H1 (cell line): ENCODE measurements at places on chromosomes 2 and 18.

DNA sequence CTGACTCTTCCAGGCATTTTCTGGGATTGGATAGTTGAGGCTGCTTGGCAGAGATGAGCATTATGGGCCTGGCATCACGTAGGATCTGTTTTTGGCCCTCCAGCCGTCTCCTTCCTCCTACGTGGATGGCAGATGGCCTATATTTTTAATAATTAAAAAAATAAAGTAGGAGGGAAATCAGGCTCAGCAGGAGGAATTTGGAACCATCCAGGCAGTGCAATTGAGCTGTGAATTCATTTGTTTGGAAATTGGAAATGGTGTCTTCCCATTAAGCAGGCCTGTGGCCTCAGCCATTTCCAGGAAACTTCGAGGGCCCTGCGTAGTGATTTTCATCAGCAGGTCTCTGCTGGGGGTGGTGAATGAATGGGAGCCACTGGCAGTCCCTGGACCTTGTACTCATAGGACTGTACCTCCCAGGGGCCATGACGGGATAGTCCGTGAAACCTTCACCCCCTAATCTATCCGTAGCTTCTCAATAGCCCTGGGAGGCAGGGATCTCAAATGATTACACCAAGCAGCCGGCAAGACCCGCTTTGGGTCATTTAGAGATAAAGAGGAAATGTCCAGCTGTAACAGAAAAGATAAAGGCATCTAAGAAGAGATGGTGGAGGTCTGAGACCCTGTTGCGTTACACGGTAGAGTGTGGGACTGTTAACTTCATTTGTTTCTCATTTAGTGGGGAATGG is 73.1 kb upstream of the TNP1 start:
- no peak for DNase-seq

GRCh38 chr18:52136532-52136931 is 203.5 kb upstream of the DCC start:
- DNase-seq = no peak

- no peak for DNase-seq
These were observed 104.1 kb downstream of the ZBTB7C start for GRCh38 chr18:48304906-48305693.

- no peak for DNase-seq
These were observed 126.3 kb downstream of the IRS1 start for GRCh38 chr2:226673314-226673723.

GRCh38 chr2:67666386-67667053 is 269.4 kb downstream of the ETAA1 start:
- no peak for DNase-seq

GRCh38 chr2:162720559-162721271 is 117.9 kb downstream of the KCNH7 start:
- DNase-seq = no peak

GRCh38 chr18:69518989-69519388 is 118.3 kb downstream of the DOK6 start:
- DNase-seq = no peak

GRCh38 chr2:84038866-84039265 is 420.2 kb downstream of the SUCLG1 start:
- DNase-seq = no peak

DNA sequence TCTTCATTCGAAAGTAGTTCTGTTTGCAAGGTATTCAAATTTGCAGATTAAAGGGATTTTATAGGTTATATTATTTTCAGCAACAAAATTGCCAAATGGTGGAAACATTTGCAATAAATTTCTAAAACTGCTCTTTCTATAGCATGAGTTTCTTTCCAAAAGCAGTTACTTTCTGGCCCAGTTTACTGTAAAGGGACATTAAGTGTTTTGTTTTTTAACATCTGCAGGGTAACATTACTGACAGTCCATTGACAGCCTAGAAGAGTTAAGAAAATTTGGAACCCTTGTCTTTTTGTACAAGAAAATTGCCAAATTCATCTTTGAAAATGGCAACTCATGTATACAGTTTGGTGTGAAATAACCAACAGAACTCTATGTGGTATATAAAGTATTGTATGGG is 375.1 kb downstream of the SETBP1 start:
- DNase-seq = no peak

- DNase-seq = no peak
These were observed 70.8 kb upstream of the STK17B start for GRCh38 chr2:196242131-196242620.

DNA sequence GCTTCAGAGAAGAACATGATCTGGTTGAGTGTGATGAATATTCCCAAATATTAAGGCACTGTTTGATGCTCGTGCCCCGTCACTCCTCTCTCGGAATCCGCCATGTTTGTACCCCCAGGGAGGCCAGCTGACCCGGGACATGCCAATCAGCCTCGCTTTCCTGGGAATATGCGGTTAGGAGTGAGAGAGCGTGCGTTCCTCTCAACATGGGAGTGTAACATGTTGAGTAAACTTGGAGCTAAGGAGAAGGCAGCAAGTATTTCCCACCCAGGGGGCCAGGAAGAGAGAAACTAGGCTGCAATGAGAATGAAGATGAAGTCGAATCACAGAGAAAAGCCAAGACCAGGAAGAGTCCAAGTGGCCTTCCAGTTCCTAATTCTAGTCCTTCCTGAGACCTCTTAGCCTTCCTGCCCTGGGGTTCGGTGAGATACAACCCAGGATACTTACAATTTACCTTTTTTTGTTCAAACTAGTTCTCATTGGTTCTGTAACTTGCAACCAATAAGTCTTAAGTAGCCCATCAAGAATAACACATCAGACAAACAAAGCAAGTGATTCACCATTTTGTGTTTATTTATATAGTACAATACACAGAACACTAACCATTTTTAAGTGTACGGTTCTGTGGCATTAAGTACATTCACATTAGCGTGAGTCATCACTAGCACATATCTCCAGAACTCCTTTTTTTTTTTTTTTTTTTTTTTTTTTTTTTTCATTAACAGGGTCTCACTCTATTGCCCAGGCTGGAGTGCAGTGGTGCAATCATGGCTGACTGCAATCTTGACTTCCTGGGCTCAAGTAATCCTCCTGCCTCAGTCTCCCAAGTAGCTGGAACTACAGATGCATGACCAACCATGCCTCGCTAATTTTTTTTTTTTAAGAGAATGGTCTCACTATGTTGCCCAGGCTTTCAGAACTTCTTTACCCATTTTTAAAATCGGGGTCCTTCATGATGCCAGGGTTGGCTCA is 36.4 kb upstream of the SLC1A4 start:
- DNase-seq = no peak

DNA sequence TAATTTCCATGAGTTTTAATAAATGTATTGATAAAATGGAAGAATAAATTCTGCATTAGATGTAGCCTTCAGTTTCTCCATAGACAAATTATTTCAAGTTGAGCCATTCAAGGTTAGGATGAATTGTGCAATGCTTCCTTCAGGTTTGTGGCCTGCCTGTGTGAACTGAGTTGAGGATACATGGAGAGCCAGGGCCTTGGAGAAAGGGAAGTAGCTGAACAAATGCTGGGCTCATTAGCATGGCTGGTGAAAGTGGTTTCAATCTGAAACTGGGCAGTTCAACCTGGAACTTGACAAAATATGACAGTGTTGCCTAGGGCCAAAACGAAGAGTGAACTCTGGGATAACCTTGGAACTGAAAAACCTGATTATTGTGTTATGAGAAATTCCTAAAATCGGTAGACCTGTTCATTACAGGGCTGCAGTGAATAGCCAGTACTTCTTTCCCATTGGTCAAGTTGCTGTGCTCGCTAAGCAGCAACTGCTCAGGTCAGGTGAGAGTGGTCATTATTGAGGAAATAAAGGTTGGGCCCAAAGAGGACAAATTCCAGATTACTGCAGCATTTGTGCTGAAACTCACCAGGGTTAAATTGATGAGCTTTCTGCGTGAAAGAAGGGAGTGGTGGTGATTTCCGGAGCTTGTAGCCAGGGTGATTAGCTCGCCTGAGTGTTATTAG is 12.7 kb downstream of the INPP1 start:
- no peak for DNase-seq

DNA sequence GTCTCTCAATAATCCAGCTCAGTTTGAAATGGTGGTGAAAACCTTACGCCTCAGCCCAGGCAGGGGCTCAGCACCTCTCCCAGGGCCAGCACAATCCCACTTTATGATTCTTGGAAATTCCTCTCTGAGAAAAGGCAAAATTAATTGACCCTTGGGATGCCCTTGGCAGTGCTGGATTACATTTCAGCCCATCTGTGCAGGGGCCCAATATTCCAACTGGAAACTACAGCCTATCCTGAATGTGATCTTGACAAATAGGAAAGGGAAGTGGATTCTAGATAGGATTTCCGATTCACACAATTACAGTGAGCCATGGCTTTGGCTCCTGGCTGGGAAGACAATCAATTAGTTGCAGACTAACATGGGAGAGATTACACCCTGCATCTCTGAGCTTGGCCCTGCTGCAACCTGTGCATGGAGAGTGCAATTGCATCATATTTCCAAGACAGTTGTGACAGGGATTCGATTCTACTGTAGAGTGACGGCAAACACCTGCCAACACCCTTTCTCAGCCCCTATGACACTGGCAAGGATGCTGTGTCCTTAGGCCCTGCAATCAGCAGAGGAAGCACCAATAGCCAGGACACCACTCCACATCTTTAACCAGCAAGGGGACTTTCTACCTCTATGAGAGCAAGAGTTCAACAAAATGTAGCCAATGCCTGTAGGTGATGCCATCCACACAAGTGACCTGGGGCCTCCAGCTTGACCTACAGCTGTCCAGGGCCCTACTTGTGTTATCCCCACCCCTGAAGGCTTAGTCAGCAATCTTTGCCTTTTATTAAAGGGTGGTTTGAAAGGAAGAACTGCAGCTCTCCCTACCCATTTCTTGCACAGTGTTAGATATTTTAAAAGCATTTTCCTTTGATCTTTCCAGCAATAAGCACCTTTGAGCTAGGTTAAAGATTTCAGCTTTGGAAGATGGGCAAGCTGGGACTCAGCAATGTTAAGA is 187.2 kb upstream of the HS6ST1 start:
- no peak for DNase-seq

DNA sequence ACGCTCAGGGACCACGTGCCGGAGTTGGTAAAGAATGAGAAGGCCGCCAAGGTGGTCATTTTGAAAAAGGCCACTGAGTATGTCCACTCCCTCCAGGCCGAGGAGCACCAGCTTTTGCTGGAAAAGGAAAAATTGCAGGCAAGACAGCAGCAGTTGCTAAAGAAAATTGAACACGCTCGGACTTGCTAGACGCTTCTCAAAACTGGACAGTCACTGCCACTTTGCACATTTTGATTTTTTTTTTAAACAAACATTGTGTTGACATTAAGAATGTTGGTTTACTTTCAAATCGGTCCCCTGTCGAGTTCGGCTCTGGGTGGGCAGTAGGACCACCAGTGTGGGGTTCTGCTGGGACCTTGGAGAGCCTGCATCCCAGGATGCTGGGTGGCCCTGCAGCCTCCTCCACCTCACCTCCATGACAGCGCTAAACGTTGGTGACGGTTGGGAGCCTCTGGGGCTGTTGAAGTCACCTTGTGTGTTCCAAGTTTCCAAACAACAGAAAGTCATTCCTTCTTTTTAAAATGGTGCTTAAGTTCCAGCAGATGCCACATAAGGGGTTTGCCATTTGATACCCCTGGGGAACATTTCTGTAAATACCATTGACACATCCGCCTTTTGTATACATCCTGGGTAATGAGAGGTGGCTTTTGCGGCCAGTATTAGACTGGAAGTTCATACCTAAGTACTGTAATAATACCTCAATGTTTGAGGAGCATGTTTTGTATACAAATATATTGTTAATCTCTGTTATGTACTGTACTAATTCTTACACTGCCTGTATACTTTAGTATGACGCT is 5.8 kb downstream of the MYCN start:
- DNase-seq = no peak

DNA sequence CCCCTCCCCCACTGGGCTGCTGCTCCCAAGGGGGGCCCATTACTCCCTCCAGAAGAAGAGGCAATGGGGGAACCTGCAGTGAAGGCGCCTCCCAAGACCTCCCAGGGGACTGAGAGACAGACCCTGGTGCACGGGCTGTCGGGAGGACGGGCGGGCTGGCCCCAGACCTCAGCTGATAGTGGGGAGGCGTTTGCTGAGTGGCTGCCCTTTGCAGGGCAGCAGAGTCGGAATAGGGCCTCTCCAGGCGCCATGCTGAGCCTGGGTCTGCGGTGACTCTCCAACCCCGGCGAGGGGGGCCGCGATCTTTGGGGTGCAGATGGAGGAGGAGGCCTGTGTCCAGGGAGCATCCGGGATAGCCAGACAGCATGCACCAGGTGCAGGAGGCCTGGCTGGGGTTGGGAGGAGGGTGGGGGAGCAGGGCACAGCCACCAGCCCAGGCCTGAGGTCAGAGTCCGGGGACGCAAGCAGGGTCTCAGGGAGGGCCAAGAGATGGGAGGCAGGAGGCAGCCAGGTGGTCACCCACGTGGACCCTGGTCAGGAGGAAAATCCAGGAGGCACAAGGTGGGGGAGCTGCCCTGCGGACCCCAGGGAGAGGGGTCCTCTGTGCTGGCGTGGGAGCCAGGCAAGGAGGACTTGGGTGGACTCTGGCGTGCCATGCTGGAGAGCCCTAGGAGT is 11.0 kb downstream of the CROCC2 start:
- peak; percentile 58 for DNase-seq

DNA sequence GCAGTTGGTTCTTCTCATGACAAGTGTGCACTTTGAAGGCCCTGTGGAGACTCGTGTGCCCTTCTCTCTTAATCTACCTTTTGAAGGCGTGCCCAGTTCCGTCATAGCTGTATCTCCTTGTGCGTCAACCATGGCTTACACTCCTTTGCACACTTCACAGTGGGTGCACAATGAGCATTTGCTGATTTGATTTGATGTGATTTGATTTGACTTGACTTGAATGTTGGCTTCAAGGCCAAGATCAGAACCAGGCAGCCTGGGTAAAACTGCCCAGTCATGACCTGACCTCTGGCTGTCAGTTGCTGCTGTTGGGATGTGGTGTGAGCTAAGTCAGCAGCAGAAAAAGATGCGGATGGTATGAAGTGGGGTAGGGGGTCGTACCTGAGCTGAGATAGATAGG is 670.3 kb upstream of the HS6ST1 start:
- DNase-seq = no peak

DNA sequence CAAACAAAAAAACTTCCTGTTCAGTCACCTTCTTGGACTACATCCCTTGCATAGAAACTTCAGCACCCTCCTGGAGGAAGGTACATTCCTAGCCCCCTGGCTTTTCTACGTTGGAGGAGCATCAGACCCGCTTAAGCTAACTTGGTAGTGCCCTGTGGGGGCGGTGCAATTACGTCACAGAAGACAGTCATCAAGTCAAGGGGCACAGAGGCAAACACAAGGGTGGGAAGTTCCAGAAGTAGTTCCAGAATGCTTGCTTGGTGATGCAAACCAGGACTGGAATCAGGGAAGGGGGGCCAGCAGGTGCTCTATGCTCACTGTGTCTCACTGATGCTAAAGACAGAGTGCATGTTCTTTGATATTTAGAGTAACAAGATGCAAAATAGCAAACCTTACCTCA is 15.2 kb upstream of the AGFG1 start:
- DNase-seq = no peak

GRCh38 chr2:63632382-63632781 is 43.6 kb downstream of the MDH1 start:
- DNase-seq = no peak
